Left renal pelvis (tissue), 4 donors: ENCODE measurements at places on chromosomes 2 and 18.

DNA sequence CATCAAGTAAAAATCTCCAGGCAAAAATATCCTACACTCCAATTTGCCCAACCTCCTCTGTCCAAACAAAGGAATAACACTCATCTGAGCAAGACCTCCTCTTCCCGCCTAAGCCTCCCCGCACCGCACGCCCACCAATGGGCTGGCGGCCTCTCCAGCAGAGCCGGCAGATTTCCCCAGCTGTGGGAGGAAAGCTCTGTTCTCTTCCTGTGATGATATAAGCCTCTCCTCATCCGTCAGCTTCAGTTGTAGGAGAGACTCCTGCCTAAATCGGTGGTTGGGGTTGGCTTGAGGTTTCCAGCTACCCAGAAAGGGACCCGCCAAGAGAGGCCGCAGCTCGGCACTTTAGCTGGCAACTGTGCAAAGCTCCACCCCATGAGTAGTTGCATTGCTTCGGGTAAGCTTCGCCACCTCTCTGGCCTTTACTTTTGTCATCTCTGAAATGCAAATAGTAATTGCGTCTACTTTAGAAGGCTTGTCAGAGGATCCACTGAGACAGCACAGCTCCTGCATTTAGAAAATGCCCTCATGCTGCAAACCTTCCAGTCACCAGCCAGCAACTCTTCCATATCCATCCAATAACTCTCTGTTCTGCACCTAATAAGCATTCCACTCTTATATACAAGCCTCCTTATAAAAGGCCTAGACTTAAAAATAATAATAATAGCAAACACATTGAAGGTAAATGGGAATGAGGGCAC is 146.4 kb downstream of the MYT1L start:
- no peak for DNase-seq

DNA sequence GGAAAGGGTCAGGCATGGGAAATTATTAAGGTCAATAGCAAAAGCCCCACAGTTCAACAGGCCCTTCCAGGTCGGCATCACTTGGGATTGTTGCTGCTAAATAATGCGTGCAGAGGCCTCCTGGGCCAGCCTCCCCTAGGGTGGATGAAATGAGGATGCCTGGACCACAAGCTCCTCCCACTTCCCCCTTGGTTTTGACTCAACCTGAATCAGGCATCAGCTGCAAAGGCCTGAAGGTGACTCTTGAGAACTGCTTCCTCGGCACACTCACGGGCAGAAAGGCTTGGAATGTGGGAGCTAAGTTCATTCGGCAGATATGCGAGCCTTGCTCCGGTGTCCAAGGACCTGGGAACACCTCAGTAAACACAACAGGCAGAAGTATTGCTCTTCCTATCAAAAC is 69.3 kb downstream of the MBP start:
- no peak for DNase-seq

DNA sequence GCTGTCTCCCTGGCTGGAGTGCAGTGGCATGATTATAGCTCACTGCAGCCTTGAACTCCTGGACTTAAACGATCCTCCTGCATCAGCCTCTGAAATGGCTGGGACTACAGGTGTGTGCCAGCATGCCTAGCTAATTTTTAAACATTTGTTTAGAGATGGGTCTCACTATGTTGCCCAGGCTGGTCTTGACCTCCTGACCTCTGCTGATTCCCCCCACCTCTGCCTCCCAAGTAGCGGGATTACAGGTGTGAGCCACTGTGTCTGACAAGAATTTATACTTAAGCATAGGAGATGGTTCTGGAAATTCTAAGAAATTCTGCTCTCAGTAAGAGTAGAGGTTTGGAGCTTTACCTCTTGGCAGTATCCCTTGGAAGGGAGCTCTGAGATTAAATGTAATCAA is 18.2 kb downstream of the MTHFD2 start:
- no peak for DNase-seq

DNA sequence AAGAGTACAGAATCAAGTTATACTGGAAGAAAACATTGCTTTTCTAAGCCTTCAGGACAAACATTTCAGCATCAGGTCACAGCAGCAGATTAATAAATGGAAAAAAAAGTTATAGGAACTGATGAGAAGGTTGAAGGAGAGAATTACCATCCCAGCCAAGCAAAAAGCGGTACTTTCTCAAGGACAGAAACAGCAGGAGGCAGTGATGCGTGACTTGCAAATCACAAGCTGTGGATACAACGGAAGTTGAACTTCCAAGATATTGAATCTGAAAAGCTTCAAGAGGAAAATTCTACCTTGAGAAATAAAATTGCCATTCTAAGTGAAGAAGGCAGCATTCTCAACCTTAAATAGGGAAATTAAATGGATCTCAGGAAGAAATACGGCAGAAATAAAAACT is 18.5 kb upstream of the SERPINB12 start:
- no peak for DNase-seq

GRCh38 chr18:59340817-59341216 is 18.2 kb downstream of the LMAN1 start:
- DNase-seq: no peak

DNA sequence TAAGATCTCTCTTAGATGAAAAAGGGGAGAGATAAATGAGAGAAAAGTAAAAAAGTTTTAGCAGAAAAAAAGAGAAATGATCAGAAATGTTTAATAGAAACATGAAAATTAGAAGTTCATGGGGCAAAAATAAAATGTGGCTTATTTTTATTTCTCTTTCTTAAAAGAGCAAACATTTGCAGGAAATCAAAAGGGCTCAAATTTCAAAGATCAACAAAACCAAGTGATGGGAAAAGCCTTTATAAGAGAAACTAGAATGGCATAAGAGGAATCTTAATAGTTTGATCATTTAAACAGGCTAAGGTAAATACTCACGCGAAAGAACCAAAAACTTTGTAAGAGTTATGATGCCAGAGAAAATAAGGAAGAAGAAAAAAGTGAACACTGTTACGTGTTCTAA is 23.3 kb upstream of the DAW1 start:
- no peak for DNase-seq
